Stimulated activated CD8-positive, alpha-beta memory T cell treated with anti-CD3 and anti-CD28 coated beads, Interleukin-7, amount 100 ng/mL, for 24 hours (primary cell): ENCODE measurements at places on chromosomes 7 and 10.
A peak's percentile ranks its signal among the peaks of the same experiment; 100 is the strongest.

GRCh38 chr10:59106441-59106840 lies 70.0 kb upstream of the PHYHIPL start:
- no peak for DNase-seq

- no peak for DNase-seq
Observed at GRCh38 chr10:123678376-123678775, 12.2 kb downstream of the GPR26 start.

GRCh38 chr7:50667789-50668226 lies 102.6 kb upstream of the DDC start:
- no peak for DNase-seq

- DNase-seq = no peak
Observed at GRCh38 chr7:83504330-83504729, 144.6 kb downstream of the SEMA3E start.

- DNase-seq = peak; percentile 75
Observed at GRCh38 chr7:48089046-48090003, at the start of gene UPP1. TSS of gene UPP1 (plus strand) at chr7:48089265. CDS start at chr7:48094784, 5,519 bp downstream.

GRCh38 chr7:94288096-94288495 lies 106.6 kb upstream of the COL1A2 start:
- DNase-seq = no peak
